ENCODE measurements at places on chromosomes 6 and 20. TPM values are rescaled to one million over a fixed set of nuclear protein-coding genes. Genes with fewer than 3 reads are reported as not detected.

DNA sequence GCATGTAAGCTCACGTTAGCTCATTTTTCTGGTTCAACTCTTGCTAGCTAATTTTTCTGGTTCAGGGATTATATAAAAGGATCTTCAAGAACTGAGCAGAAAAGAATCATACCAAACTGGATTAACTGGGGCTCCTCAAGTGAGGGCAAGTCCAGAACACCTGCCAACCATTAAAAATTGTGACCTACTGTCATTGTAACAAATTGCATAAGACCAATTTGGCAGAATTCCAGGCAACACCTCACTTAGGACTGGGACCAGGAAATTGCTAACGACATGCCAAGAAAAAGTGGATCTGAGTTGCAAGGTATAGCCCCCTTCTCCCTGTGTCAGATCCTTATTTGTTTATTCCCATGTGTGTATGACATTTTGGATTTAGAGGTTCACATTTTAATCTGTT, 216.6 kb downstream of the HIVEP2 start:
- DNase-seq = peak; percentile 48

- no peak for DNase-seq
These were observed 52.5 kb upstream of the NEDD9 start for GRCh38 chr6:11284996-11285395.

The HLA-DRA gene
- 0.70 TPM for total RNA-seq

The PSORS1C1 gene
- 5.1 TPM for total RNA-seq

DNA sequence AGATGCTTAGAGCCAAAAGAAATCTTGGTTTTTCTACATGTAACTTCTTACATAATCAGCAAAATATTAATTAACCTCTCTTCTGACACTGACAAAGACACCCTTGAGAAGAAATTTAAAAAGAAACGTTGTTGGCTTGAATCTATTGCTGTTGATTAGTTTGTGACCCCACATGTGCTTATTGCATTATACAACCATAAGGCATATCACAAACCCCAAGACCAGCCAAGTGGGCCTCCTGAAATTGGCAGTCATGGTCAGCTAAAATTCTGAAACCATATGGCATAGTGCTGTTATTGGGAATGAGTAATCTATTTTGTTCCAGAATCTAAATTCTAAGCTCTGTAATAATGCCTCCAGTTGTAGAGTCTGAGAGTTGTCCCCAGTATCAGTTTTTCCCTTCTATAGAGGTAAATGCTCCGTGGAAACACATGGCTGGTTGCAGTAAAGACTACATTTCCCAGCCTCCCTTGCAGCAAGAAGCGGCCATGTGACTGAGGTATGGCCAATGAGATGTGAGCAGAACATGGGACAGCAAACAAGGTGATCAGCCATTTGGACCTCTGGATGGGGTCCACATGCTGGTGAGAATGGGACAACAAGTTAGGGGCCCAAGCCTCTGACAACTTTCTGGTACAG, 42.3 kb upstream of the PTPN1 start:
- DNase-seq = no peak

DNA sequence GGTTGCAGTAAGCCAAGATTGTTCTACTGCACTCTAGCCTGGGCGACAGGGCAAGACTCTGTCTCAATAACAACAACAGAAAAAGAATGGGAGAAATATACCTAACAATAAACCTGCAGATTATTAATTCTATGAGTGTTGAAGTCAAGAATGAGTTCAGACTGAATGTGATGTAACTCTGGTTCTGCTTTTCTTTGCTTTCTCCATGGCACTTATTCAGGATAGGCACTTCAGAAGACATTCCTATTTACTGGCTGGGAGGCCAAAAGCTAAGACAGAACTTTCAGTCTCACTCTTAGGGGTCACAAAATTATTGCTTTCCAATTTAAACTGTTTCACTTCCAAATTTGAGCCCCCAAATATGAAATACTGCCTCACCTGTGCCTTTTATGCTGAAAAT, 15.7 kb upstream of the PRIM2 start:
- DNase-seq = no peak

GRCh38 chr6:111625461-111626391, 20.0 kb upstream of the TRAF3IP2 start:
- no peak for DNase-seq

DNA sequence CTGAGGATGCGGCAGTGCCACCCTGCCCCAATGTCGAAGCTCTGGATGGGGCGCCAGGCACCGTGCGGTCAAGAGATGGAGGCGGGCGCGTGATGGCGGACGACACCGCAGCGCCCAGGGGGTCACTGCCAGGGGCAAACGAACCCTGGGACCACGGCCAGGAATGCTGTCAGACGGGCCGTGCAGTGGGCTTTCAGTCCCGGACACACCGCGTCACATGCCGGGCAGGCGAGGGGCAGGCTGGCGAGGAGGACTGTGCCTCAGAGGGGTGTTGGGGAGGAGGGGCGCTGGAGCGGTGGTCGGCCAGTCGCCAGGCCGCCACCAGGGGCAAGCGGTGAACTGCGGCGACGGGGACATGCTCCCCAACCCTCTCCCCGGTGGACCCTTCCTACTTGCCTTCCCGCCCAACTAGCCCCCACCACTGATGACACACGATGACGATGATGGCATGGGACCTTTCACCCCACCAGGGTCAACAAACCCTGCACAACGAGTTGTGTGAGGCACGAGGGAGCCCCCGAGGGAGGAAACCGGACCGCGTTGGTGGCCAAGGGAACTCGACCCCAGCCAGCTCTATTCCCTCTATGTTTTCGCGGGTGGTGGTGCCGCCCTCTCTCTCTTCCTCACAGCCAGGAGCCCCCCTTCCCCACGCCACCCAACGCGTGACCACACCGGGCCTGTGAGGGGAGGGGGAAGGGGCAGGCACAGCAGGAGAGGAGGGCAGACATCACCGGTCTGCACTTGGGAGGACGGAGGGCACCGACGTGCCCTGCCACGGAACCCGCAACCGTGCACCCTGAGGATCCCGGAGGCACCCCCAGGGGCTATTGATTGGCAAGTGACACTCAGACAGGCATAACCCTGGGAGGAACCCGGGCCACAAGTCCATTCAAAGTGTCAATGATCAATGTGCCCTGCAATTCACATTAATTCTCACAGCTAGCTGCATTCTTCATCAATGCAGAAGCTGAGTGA, 1960.9 kb upstream of the DEFB115 start:
- DNase-seq = no peak

- DNase-seq = no peak
These were observed 76.0 kb downstream of the THBS2 start for GRCh38 chr6:169177516-169178166.

The PDYN gene
- not detected for total RNA-seq

The OPRM1 gene
- not detected for total RNA-seq

- DNase-seq = peak; percentile 90
These were observed 123.3 kb downstream of the KIF13A start for GRCh38 chr6:17863901-17864754.

The NKAIN2 gene
- total RNA-seq = not detected

The CCN5 gene
- 0.10 TPM for total RNA-seq

- DNase-seq = no peak
These were observed 46.9 kb downstream of the MMUT start for GRCh38 chr6:49416195-49416594.

- DNase-seq = peak; percentile 8
These were observed 27.4 kb upstream of the KHDC1 start for GRCh38 chr6:73290435-73290834.

The TTBK1 gene
- total RNA-seq = 0.10 TPM

DNA sequence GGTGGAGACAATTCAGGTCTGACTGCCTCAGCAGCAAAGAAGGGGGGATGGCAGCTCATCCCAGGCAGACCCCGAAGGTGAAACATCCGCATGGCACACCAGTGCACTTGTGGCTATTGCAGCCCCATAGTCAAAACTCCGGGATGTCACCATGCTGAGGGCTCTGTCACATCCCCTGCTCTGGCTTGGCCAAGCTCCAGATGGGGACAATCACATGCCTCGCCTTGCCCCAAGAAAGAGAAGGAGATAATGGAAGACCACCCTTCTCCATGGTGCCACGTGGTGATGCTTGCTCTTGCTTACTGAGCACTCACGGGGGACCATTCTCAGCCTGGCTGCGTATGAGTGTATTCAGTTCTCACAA, 60.2 kb downstream of the RBM38 start:
- DNase-seq = no peak

The TRDN gene
- total RNA-seq = not detected
